ENCODE measurements at places on chromosomes 4 and X.

- DNase-seq, result no peak
Observed at GRCh38 chr4:142473218-142473959, 372.7 kb downstream of the INPP4B start.

DNA sequence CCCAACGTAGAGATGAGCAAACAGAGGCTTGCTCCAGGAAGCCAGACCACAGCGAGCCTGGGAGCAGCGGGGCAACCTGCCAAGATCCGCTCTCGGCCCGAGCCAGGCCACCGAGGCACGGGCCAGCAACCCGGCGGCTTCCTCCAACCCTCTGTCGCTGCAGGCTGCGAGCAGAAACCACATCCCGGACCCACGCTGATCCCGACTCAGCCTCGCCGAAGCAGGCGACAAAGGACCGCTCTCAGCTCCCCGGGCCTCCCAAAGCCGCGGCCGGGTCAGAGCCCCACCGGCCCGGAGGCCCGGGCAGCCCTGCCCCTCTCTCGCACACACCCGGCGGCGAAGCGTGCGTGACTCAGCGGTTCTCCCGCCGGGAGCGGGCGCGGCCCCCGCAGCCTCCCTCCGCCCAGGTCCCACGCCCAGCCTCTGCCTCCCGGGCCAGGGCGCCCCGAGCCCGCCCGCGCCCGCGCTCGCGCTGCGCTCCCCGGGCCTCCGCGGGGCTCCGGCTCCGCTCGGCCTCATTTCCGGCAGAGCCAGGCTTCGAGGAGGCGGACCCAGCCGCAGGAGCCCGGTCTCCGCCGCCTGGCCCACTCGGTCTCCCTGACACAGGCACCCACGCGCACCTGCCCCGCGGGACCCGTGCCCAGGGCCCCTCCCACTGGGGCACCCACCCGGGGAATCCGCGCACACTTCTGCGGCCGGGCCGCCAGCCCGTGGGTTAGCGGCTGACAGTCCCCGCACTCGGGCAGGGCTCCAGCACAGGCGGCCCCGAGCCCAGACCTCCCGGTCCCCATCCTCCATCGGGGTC is 1.7 kb downstream of the PPP2R2C start:
- DNase-seq, result no peak

DNA sequence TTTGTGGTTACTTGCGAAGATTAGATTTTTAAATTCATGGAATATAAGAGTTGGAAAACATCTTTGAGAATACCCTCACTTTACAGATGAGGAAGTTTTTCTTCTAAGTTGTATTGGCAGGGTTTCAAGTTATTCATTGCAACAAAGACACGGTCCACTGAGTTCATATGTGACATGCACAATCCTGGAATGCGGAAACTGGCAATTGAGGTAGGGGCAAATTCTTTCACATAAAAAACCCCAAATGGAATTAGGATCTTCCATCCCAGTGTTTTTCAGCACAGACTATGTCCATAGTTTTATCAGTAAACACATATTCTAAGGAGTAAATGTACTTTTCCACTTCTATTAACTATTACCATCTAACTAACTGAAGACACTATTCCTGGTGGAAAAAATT is 81.8 kb upstream of the NAP1L5 start:
- DNase-seq, result no peak

DNA sequence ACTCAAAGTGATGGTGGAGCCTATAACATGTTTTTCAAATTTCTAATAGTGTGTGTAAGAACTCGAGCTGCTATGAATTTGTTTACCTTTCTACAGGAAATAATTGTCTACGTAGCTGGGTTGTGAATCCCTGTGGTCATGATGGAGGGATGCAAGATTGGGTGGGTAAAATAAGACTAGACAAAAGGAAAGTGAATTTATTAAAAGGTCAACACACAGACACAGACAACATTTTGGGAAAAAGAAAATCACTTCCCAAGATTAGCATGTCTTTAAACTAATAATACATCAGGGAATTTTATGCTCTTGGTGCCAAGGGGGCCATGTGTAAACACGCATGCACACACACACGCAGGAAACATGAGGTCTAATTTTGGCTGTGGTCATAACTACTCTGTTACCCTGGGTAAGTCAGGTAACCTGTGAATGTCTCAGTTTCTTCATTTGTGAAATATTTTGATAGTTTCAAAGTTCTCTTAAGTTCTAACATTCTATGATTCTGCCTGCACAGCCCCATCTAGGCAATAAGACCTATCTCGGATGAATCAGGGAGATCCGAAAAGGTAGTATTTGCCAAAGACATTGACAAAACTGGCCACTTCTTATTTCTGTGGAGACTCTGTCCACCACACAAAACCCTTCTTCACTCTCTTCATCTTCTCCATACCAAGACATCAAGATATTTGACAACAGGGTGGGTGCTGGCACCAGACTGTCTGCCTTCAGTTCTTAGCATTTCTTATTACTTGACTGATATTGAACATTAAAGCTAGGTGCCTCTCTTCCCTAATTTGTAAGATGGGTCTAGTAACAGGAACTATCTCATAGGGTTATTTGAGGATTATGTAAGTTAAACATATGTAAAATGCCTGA is 1.6 kb upstream of the UNC5C start:
- no peak for DNase-seq

- no peak for DNase-seq
Observed at GRCh38 chrX:130171446-130172126, at the start of gene RAB33A. Gene RAB33A, plus strand, starts transcription at chrX:130171962. Its CDS starts 101 bp downstream, at chrX:130172063.

- DNase-seq, result no peak
Observed at GRCh38 chr4:38133711-38134480, 173.7 kb downstream of the PTTG2 start.

GRCh38 chr4:56681853-56682525 is 893 bp upstream of the HOPX start:
- no peak for DNase-seq

GRCh38 chr4:114512595-114513295 is 85.9 kb upstream of the UGT8 start:
- DNase-seq, result no peak

GRCh38 chr4:99529956-99530355 is 19.1 kb downstream of the C4orf17 start:
- no peak for DNase-seq

- no peak for DNase-seq
Observed at GRCh38 chr4:145298885-145299284, 118.5 kb upstream of the OTUD4 start.

DNA sequence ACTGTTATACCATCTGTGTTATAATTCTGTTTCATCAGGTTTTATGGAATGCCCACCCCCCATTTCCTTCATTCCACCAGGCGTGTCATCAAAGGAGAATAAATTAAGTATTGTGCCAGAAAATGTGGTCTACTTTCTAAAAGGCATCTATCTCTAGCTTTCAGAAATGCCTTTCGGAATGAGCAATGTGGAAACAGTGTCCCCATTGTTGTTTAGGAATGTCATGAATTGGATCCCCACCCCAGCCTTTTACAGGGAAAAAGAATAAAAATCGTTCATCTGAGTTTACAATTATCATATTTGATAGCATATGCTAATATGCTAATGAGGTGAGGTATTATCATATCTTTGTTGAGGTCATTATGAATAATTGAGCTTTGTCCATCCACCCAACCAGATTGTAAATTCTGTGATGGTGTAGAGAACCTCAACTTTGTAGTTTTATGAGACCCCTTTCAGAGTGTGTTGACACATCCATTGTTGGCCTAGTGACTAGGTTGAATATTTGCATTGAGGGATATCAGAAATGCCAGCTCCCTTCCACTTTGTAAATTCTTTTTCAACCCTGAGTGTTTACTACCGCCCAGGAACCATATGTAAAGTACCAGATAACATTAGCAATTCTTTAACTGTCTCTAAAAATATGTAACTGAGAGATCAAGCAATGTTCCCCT is 56.2 kb upstream of the CCDC160 start:
- DNase-seq, result no peak

DNA sequence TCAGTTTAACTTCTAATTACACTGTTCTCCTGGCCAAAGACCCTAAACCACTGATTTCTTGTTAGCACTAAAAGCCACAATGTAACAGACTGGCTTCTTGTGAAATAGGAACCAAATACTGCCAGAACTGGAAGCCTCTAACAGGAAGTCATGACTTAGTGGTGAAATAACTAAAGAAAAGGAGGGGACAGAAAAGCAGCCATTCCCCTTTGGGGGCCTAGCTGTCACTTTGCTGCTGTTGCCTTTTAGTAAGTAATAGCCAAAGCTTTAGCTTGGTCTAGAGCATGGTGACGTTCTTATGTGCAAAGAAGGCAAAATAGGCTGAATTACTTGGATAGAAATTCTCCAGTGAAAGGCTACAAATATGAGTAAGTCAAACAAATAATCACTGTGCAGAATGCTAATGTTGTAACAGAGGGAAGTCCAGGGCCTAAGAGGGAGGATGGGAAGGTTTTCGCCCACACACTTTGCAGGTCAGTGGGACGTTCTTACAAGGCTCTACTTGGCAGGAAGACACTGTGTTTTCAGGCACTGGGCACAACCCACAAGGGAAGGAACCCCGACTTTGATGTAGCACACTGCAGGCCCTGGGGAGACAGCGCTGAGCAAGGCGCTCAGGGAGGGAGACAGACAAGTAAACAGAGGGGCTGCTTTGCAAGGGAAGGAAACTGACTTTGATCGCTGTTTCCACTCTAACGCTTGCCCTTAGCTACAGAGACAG is 16.7 kb downstream of the GAB3 start:
- DNase-seq, result no peak

- no peak for DNase-seq
Observed at GRCh38 chrX:115649461-115650063, 88.6 kb downstream of the PLS3 start.

DNA sequence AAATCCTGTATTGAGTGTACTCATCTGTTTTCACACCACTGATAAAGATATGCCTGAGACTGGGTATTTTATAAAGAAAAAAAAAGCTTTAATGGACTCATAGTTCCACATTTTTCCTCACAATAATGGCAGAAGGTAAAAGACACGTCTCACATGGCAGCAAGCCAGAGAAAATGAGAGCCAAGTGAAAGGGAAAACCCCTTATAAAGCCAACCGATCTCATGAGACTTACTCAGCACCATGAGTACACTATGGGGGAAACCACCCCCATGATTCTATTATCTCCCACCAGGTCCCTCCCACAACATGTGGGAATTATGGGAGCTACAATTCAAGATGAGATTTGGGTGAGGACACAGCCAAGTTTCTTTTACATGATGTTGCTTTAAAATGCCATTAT is 171.9 kb downstream of the GALNTL6 start:
- DNase-seq, result no peak

DNA sequence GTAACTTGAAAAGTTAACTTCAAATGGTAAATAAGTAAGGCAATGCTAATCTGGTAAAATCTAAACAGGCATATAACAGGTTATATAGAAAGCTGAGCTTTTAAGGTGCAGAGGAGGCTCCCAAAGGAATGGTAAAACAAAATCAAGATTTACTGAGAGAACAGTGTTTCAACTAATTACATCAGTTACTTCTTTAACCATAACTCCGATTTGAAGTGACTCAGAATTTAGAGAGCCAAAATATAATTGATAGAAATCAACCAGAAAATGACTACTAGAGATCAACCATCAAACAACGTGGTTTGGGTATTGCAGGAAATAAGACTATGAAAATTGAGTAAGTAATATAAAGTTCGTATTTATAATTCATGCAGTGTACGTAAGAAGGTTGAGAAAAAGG is 6.9 kb downstream of the G3BP2 start:
- DNase-seq, result no peak

- no peak for DNase-seq
Observed at GRCh38 chrX:51461053-51462044, 35.0 kb downstream of the NUDT11 start.

DNA sequence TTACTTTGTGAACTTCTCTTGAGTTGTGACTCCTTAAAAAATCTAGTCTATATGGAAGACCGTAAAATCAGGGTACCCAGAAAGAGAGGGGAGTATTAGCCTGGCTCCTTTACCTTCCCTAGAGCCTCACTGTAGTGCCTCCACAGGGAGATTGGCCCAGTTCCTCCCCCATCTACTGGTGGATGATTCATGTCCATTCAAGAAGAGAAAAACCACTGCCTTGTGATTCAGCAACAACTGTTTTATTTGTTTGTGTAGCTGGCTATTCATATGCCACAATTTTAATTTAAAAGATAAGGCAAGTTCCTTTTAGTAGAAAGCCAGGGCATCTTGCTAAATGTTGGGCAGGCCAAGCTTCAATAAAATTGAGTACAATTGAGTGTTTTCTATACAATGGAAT is 221.8 kb upstream of the KCNIP4 start:
- no peak for DNase-seq

GRCh38 chr4:10552591-10553280 is 95.5 kb upstream of the ZNF518B start:
- DNase-seq, result no peak

DNA sequence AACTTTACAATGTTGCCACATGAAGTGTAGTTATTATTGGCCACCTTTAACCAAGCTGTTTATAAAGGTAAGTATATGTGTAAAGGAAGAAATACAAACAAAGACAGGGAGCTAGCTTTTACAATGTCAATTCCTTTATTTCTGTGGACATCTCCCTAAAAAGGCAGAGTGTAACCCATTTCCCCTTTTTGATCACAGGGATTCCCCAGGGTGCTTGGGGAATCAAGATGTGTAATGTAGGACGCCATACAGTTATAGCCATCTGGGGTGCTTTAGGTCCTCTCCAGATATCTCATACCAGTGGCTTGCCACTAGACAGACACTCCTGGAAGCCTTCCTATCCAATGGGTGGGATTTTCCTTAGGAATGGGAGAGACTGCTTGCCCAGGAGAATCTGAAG is 4.2 kb upstream of the CUL4B start:
- DNase-seq, result no peak

GRCh38 chrX:53681661-53682060 is 4.9 kb downstream of the HUWE1 start:
- no peak for DNase-seq

GRCh38 chr4:118968005-118968404 is 79.4 kb downstream of the SYNPO2 start:
- no peak for DNase-seq

GRCh38 chr4:17786567-17786966 is 5.1 kb upstream of the FAM184B start:
- no peak for DNase-seq

GRCh38 chr4:162985131-162985530 is 181.6 kb downstream of the NAF1 start:
- no peak for DNase-seq

DNA sequence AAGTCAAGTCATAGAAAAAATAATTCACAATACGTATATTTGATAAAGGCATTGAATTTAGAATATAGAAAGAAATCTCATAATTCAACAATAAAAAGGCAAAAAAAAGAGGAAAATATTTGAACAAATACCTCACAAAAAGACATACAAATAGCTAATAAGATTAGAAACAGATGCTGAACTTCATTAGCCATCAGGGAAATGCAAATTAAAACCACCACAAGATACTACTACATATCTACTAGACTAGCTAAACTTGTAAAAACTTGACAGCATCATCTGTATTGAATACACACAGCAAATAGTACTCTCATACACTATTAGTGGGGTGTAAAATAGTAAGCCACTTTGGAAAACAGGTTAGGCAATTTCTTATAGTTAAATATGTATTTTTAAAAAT is 128.7 kb upstream of the TLL1 start:
- DNase-seq, result no peak

GRCh38 chr4:168600796-168601583 is 104.1 kb downstream of the PALLD start:
- no peak for DNase-seq

Measured in vagina (tissue), 2 donors.